ENCODE measurements at places on chromosomes 6 and 20.
A peak's percentile ranks its signal among the peaks of the same experiment; 100 is the strongest.

- no peak overlapping the region for H3K27ac ChIP-seq
- H3K4me3 ChIP-seq: no peak overlapping the region
- DNase-seq: no peak
- no peaks in the 10 kb centered on the region for H3K36me3 ChIP-seq
- no peaks in the 10 kb centered on the region for H3K27me3 ChIP-seq
- H3K4me1 ChIP-seq: no peaks in the 10 kb centered on the region
Measured at GRCh38 chr6:13006578-13007300, 290.2 kb downstream of the PHACTR1 start.

DNA sequence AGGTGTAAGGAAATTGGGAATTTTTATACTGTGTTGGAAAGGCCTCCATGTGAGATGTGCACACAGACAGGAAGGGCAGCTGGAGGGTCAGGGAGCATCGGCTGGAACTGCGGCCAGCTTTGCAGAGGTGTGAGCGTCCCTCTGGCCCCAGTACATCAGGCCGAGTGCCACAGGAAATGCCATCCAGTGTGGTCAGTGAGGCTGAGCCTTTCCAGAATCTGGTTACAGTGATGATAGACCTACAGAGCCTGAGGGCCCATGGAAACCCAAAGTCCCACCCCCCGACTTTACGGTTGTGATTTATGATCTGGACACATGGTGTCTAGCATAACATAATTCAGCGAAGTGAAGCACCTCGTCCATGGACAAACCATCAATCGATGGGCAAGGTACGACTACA, 137.3 kb upstream of the PDE10A start:
- H3K36me3 ChIP-seq: no peaks in the 10 kb centered on the region
- H3K27me3 ChIP-seq: no peaks in the 10 kb centered on the region
- H3K4me1 ChIP-seq: peaks cover 5% of the 10 kb centered on the region

GRCh38 chr6:20835315-20836010, 301.2 kb downstream of the CDKAL1 start:
- no peaks in the 10 kb centered on the region for H3K36me3 ChIP-seq
- H3K27ac ChIP-seq: no peak overlapping the region
- DNase-seq: no peak
- H3K4me1 ChIP-seq: no peaks in the 10 kb centered on the region
- H3K4me3 ChIP-seq: no peak overlapping the region

GRCh38 chr20:6101346-6101745, 21.5 kb downstream of the FERMT1 start:
- H3K27me3 ChIP-seq: no peaks in the 10 kb centered on the region
- no peak overlapping the region for H3K4me3 ChIP-seq
- H3K4me1 ChIP-seq: no peaks in the 10 kb centered on the region

DNA sequence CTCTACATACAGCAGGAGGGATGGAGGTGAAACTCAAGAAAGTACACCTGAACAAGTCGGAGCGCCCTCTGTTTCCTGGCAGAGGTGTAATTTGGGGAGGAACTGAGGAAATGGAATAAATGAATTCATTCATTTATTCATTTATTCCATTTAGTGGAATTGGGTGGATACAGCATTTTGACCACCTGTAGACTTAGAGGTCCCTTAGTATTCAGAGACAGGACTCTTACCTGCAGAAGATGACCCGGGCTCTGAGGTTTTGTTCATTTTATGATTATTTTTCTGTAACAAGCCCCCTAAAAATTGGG, 9.1 kb downstream of the TRIM31 start:
- H3K4me3 ChIP-seq: peak overlapping the region; percentile 48
- no peaks in the 10 kb centered on the region for H3K36me3 ChIP-seq
- no peaks in the 10 kb centered on the region for H3K27me3 ChIP-seq
- peaks cover 31% of the 10 kb centered on the region for H3K4me1 ChIP-seq
- DNase-seq: no peak
- peak overlapping the region; percentile 71 for H3K27ac ChIP-seq

DNA sequence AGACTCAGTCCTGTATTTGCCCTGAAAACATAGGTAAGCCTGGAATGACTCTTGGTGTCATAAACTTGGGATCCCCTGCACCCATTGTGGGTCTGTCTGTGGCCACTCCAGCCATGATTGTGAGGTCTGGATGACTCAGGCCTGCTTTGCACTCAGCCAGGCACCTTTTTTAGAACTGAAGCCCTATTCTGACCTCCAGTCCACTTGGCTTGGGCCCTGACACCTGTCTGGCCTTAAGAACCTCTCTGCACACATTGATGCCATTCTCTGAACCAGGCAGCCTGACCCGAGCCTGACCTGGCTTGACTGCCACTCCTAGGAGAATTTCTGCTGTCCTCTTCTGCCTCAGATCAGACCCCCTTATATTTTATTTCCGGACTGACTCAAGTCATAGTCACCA, 383.7 kb downstream of the MAFB start:
- no peaks in the 10 kb centered on the region for H3K4me1 ChIP-seq
- H3K27ac ChIP-seq: no peak overlapping the region
- H3K27me3 ChIP-seq: no peaks in the 10 kb centered on the region
- H3K4me3 ChIP-seq: no peak overlapping the region
- DNase-seq: no peak

DNA sequence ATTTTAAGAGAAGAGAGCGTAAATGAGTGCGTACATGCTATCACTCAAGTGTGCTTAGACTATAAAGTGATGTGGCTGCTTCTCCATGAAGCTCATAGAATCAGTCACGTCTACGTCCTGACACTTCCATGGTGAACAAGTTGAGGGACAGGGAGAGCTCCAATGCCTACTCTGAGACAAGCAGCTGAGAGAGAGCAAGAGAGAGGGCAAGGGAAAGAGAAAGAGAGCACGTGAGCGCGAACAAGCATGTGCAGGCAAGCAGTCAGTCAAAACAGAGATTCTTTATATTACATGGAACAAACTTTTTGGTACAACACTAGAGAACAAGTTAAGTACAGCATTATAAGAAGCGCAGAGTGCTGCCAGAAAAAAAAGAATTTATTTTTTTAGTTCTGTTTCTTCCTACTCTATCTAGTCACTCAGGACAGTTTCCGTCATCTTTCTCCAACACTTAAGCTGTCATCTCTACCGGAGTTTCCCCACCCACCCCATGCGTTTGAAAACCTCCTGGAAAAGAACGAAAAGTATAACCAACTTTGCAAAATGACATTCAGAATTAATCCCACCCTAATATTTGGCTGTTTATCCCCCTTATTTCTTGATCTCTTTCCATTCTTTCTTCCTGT, 61.8 kb downstream of the EPB41L2 start:
- H3K4me1 ChIP-seq: peaks cover 10% of the 10 kb centered on the region
- no peak for DNase-seq
- no peaks in the 10 kb centered on the region for H3K36me3 ChIP-seq
- no peak overlapping the region for H3K4me3 ChIP-seq
- H3K27me3 ChIP-seq: no peaks in the 10 kb centered on the region
- H3K27ac ChIP-seq: no peak overlapping the region

All from Peyer's patch (tissue), 4 donors.